Effector CD4-positive, alpha-beta T cell (primary cell): ENCODE measurements at places on chromosomes 5 and 9.

DNA sequence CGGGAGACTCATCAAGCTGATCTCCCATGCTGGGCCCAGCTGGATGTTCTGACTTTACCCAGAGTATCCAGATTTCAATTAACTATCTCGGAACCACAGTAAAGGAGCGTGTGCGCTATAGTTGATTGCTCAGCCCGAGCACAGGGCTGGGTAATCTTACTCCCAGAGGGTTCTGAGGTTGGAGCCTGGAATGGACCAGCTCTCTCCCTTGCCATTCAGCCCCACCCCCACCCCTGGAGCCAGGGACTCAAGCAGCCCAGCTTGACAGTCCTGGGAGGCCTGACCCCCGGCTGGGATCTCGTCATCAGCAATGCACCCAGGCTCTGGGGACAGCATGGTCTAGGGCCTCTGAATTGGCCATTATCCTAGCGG lies 23.7 kb upstream of the PTGES start:
- no peak for DNase-seq

DNA sequence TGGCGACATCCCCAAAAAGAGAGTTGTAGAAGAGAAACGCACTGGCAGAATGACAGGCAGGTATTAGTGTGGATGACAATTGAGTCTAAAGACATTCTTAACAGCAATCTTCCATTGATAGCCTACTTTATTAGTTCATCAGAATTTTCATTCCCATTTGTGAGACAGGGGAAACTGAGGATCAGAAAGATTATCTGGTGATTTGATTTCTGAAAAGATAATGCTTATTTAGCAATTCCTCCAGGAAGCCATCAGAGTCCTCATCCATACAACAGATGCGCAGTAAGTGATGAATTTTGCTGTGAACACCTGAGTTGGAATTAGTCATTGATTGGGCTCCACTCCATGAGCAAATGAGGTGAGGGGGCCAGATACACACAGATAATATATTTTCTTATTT lies 57.3 kb upstream of the ANKRD33B start:
- no peak for DNase-seq

DNA sequence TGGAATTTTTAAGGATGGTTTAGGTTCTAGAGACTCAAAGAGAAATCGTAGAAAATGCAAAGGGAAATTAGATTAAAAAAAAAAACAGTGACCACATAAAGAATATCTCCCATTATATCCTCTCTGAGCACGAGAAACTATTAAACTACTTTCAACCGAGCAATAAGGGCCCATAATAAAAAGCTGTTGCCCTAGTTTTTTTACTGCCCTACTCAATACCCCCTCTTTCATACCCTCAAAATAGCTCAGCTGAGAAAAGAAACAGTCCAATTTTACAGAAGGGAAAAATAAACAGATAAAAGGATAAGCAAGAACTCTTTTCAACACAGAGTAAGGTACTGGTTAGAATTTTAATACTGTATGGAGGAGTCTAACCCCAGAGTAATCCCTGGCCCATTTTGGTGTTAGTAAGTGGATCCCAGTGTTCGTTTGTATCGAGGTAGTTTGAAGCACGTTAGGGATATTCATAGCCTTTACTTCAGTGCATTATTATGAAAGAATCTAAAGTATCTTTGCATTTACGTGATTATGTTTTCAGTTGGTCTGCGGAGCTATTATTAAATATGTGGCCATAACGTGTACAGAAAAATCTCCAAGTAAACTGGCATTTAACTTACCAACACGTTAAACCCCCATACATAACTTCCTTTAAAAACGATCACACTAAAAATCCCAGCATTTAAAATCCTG lies 980 bp upstream of the RHOBTB3 start:
- DNase-seq = no peak

DNA sequence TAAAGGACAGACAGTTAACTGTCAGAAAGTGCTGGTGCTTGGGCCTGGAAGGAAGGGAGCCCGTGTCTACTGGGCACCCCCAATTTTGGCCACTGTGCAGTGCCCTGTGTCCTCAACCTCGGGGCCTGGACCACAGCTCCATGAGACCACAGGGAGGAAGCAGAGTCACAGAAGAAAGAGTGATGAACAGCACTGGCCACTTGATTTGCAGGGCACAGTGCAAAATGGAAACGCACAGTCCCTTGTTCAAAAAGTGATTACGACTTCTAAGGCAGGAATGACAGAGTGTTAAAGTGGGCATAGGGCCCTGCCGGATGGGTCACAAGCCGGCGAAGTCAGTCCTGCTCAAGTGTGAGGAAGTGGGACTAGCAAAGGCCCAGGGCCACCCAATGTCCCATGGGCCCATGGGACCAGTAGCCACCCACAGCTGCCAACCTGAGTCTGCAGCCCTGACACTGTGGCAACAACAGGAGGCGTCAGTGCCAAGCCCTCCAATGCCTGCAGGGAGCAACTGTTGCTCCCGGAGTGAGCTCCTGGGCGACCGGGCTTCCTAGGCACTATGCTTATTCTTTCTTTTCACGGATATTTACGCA lies 85.4 kb downstream of the ADAMTS2 start:
- no peak for DNase-seq

- DNase-seq = no peak
Observed at GRCh38 chr5:177980743-177981151, 15.3 kb downstream of the PROP1 start.

- DNase-seq = no peak
Observed at GRCh38 chr9:71587576-71588362, 180.5 kb downstream of the CEMIP2 start.

DNA sequence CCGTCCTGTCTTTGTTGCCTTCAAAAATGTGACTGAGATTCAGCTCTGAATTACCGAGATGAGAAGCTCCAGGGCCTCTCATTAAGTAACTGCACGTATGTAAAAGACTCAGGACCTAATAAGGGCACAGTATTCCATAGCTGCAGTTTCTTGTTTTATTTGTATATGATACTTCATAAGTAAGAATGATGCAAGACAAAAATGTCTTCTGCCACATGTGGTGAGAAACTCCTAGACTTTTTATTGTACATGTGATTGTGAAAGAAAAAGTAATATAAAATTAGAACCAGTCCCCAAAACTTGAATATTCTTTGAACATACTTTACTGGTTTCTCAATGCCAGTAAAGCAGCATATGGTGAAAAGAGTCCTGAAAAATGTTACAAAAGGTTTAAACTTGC lies 110.1 kb upstream of the OTULINL start:
- DNase-seq = no peak

DNA sequence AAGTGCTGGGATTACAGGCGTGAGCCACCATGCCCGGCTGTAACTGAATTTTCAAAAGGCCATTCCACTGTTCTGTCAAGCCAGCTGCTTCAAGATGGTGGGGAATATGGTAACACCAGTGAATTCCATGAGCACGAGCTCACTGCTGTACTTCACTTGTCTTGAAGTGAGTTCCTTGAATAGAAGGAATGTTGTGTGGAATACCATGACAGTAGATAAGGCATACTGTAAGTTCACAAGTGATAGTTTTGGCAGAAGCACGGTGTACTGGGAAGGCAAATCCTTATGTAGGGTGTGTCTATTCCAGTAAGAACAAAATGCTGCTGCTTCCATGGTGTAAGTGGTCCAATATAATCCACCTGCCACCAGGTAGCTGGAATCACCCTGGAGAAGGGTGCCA lies 6.6 kb upstream of the PRXL2C start:
- no peak for DNase-seq

- DNase-seq = no peak
Observed at GRCh38 chr5:88193896-88194295, 74.7 kb downstream of the TMEM161B start.

DNA sequence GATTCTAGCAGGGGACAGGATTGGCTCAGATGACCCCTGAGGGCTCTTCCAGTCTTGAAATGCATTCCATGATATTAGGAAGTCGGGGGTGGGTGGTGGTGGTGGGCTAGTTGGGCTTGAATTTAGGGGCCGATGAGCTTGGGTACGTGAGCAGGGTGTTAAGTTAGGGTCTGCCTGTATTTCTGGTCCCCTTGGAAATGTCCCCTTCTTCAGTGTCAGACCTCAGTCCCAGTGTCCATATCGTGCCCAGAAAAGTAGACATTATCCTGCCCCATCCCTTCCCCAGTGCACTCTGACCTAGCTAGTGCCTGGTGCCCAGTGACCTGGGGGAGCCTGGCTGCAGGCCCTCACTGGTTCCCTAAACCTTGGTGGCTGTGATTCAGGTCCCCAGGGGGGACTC lies 2.9 kb upstream of the MYOZ3 start:
- DNase-seq = no peak

DNA sequence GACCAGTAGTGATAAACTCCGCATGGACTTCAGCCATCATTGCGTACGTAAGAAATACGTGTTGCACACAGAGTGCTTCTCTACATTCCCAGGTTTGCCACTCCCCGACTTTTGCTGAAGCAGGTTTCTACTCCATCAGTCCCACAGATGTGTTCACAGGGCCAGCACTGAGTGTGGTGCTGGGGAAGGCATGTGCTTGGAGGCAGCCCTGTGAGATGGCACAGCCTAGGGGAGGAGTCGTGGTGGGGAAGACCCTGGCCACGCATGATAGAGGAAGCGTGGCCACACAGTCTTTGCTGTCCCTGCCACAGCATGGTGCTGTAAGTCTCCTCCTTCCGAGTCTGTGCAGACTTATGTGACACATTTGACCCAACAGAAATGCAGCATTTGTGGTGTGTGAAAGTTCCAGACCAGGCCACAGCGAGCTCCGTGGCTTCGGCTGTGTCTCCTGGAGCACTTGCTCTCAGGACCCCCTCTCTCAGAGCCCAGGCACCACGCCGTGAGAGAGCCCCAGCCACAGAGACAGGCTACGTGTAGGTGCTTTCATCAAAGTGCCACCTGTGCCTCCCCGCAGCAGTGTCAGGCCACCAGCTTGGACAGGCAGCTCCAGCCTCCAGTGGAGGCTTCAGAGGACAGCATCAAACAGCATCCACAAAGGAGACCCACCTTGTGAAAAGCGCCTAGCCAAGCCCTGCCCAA lies 197.8 kb downstream of the AUH start:
- no peak for DNase-seq

- DNase-seq = no peak
Observed at GRCh38 chr5:36688722-36689121, 82.3 kb downstream of the SLC1A3 start.

GRCh38 chr5:56094579-56095361 lies 100.0 kb upstream of the IL6ST start:
- DNase-seq = no peak

DNA sequence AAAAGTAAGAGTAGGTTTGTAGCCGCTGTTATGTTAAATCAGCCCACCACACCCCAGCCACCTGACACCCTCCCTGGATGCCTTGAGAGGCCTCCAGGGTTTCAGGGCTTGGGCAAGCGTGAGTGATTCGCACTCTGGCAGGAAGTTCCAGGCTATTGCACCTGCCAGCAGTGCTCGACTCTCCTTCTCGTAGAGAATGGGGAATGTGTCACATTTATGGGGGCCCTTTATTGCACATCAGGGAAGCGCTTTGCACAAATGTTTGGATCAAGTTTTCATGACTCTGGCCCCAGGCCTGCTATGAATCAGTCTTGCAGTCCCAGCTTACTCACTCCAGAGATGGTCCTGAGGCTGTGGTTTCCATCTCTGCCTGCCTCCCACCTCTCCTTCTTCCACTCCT lies 66.1 kb upstream of the ADRA1B start:
- DNase-seq = no peak
